ENCODE measurements at places on chromosomes 13 and 19.

- DNase-seq: no peak
Observed at GRCh38 chr19:54478677-54479266, 5.7 kb upstream of the CDC42EP5 start.

DNA sequence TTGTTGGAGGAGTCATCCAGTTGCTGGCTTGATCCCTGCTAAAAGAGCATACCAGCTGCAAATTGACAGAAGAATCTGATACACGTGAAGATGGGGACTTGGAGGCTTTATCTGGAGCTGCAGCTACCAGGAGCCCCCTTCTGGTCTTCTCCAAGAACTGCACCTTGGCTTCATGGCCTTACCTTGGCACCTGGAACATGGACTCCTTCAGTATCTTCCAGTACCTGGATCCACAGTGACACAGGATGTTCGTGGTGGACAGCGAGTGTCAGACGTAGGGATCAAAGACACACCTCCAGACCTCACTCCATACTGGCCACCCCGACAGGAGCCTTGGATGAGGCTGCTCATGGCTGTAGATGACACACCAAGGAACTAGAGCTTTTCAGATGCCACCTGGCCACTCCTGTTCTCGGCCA is 9.9 kb upstream of the ACSBG2 start:
- peak; percentile 73 for DNase-seq

- no peak for DNase-seq
Observed at GRCh38 chr13:54185785-54186184, 1157.2 kb downstream of the OLFM4 start.

GRCh38 chr13:28864544-28864943 is 44.4 kb downstream of the MTUS2 start:
- DNase-seq: no peak

Data from LNCaP clone FGC (cell line).